ENCODE measurements at places on chromosomes 16 and 17.

- DNase-seq, result no peak
Observed at GRCh38 chr16:938136-938535, 32.6 kb downstream of the LMF1 start.

DNA sequence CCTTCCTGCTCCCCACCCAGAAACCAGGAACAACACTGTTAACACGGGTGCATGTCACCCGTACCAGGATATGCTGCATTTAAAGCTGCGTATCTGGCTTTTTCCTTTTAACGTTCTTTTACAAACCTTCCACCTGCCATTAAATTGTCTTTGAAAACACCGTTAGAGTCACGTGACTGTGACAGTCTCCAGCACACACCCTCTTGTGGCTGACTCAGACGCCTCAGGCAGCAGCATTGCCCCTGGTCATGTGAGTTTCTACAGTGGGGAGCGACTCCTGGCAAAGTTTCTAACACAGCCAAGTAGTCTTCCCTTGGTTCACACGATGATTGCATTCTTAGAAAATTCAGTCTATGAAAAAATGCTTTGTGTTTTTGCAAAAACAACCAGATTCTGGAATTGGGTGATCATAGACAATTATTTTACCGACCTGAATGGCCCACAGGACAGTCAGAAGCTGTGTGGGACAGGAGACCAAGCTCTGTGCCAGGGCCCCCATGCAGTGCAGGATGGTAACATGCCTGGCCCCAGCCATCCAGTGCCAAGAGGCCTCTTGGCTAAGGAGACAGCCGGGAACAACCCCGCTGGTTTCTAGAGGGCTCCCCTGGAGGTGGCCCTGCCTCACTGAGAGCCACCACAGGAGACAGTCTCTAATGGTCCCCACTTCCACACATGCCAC lies 199.1 kb downstream of the KATNIP start:
- DNase-seq, result peak; percentile 86

DNA sequence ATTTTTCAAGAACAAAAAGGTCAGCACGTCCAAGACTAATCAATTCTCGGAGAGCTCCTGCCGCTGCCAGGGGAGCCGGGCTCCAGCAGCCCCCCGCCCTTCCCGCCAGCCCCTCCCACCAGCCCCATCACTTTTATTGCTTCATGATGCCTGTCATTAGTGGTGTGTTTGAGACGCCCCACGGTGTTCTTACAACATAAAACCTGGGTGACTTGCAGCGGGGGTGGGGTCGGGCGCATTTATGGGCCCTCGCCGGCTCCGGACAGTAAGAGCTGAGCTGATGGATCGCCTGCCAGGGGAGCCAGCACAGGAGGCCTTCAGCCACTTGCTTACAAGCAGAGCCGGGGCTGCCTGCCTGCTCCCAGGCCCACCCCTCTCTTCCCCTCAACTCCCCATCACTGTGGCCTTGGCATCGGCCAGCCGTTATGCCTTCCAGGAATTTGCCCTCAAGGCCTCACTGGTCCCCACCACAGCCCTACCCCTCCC lies 82.9 kb upstream of the CBX4 start:
- no peak for DNase-seq

GRCh38 chr16:66503030-66503429 lies 46.9 kb downstream of the TK2 start:
- no peak for DNase-seq

- no peak for DNase-seq
Observed at GRCh38 chr16:80681436-80681835, 123.0 kb downstream of the CDYL2 start.

DNA sequence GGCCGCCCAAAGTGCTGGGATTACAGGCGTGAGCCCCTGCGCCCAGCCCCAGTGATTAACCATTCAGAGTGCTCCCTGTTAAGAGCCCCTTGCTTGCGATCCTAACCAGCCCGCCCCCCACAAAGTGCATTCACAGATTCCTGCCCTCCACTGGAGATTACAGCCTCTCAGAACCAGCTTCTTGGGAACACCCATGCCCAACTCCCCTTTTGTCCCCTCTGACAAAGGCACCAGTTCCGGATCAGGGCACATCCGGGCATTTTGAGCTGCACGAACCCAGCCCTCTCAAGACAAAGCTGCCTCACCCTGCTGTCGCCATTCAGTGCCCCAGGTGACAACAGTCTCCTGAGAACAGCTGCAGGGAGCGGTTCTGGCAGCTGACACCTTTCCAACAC lies 848 bp upstream of the KRT19 start:
- no peak for DNase-seq

DNA sequence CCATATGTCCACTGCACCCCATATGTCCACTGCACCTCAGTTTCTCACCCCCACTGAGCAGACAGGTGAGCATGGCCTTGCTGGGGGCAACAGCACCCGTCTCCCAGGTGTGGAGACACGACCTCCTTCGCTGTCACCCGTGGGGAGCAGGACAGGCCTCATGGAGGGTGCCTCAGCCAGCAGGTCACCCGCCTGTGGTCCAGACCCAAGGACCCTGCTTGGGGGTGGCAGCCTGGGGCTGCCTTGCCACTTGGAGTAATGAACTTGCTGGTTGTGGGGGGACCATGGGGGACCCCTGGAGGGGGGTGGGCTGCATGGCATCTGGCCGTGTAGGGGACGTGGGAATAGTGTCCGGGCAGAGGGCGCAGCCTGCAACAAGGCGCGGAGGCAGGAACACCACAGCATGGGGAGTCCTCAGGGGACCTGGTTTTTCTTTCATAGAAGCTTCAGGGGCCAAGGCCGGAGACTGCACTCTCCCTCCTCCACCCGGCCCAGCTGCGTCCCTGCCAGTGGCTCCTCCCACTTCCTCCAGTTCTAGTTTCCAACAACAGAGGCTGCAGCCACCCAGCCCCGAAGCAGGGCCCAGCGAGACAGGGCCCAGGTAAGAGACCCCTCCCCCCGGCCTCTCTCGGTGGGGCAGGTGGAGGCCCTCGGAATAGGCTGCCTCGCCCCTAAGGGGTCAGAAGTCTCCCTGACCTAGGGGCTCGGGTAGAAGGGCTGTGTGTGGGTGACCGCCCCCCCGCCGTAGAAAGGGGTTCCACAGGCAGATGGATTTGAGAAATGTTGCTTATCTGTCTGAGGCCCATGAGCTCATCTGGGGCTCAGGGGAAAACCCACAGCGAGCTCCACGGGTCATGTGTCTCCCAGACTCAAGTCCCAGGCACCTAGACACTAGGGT lies at the start of gene NHLRC4:
NHLRC4 (plus strand) TSS at position 531 of the 898 bp plus-strand sequence. CDS start 1,043 bp downstream, outside the sequence.
- DNase-seq, result peak; percentile 79

DNA sequence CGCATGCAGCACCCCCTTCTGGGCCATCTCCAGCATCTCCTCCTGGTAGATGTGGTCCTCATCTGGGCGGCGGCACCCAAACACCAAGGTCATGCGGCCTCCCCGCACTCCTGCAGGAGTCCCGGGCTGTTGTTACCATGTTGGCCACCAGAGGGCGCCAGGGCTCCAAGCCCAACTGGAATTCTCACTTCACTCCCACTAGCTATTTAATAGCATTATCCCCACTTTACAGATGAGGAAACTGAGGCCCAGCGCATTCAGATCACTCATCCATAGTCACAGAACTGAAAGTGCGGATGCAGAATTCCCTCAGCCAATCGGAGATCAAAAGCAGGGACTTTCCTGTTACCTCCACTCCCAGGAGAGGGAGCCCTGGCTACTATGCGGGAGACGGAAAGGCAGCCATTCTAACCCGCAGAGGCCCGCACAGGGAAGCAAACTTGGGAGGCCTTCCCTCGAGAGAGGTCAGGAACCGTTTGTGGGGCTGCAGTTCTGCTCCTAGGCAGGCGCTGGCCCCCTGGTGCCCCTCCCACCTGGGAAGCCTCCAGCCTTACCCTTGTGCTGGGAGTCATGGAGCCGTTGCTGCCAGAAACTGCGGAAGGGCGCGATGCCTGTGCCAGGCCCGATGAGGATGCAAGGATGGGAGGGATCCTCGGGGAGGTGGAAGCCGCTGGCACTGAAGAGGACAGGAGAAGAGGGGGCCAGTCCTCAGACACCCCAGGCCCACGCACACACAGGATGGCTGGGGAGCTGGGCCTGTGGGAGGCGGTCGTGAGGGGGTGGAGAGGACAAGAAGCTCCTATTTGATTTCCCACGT lies 40.1 kb downstream of the NOS2 start:
- DNase-seq, result peak; percentile 61

DNA sequence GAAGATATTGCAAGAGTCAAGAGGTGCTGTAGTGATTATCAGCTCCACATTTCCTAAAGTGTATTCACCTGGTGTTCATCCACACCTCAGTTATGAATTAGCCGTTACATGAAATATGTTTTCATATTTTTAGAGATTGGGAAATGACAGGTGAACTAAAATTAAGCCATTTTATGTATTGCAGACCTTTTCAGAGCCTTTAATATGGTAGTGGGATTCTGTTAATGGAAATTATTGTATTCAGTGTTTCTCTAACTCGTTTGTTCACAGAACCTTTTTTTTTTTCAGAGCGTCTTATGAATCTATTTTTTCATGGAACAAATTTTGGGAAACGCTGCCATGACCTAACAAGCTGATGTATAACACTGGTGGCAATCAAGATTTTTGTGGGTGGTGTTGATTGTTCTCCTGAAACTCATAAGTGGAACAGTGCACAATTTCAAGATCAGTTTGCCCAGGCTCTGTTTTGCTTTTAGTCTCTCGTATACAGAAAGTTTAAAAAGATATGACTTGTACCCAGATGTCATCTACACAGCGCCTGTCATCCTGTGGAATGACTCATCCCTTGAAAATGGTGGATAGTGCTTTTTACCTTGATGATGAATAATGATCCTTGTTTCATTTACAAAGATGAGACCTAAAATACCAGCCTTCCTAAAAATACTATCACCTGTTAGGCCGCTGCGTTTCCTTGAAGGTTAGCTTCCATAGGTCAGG lies 88.8 kb downstream of the ARHGAP44 start:
- DNase-seq, result no peak

DNA sequence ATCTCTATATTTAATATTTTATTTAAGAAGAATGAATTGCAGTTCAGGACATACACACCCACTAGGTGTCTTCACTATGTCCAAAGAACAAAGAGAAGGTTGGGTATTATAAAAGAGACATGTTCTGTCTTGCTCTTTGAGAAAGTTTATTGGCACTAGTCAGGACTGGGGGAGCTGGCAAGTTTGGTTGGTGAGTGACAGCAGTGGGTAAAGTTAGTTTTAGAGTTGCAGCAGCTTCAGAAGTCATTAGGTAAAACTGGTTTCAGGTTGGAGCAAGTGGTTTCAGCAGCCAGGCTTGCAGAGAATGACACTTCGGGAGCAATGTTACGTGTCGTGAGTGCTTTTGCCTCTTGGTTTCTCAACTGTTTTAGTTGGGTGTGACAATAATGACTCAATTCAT lies 142.2 kb upstream of the HS3ST3A1 start:
- no peak for DNase-seq

Measured in foreskin fibroblast (primary cell).